ENCODE measurements at places on chromosomes 3 and 15. TPM values are rescaled to one million over a fixed set of nuclear protein-coding genes. Genes with fewer than 3 reads are reported as not detected.
A peak's percentile ranks its signal among the peaks of the same experiment; 100 is the strongest.

GRCh38 chr3:169524131-169524530, 139.4 kb downstream of the MECOM start:
- no peak for DNase-seq

The UQCC5 gene
- 15.7 TPM for total RNA-seq

GRCh38 chr3:101941318-101942040, 92.2 kb downstream of the NFKBIZ start:
- no peak for DNase-seq

The CILP gene
- total RNA-seq = 32.5 TPM

The MEIS2 gene
- 8.5 TPM for total RNA-seq

DNA sequence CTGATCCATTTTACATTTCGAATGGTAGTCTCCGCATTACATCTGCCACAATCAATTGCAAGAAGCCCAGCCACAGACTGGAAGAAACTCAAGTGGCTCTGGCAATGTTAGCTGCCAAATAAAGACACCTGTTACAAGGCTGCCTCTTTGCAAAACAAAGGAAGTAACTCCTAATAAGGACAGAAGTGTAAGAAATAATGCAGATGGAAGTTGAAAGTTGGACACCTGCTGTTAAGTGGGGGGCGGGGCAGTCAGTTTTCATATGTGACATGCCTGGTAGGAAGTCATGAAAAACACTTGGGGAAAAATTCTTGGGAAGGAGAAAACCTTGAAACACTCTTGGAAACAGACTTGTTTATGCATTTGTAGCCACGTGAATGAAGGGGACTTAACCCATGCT, 54.1 kb upstream of the ATP2C1 start:
- DNase-seq = peak; percentile 73

The SLC9C1 gene
- total RNA-seq = 1.2 TPM

GRCh38 chr15:70185251-70185711, 87.6 kb upstream of the TLE3 start:
- no peak for DNase-seq

DNA sequence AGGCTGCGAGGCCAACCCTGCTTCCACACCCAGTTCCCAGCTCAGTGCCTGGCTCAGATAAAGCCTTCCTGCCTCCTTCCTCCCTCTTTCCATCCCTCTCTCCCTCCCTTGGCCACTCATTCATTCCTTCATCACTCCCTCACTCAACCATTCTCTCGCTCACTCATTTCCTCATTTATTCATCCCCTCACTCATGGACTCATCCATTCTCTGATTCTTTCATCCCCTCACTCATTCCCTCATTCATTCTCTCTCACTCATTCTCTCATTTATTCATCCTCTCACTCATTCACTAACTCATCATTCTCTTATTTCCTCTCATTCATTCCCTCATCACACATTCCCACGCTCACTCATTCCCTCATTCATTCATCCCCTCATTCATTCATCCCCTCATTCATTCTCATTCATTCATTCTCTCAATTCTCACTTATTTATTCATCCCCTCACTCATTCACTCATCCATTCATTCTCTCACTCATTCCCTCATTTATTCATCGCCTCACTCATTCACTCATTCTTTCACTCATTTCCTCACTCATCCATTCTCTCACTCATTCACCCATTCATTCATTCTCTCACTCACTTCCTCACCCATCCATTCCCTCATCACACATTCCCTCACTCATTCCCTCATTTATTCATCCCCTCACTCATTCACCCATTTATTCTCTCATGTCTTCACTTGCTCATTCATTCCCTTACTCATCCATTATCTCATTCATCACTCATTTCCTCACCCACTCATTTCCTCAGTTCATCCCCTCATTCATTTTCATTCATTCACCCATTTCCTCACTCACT, 13.2 kb downstream of the ABTB1 start:
- no peak for DNase-seq

- DNase-seq = peak; percentile 38
These were observed 508.6 kb downstream of the FHIT start for GRCh38 chr3:60742606-60743145.

DNA sequence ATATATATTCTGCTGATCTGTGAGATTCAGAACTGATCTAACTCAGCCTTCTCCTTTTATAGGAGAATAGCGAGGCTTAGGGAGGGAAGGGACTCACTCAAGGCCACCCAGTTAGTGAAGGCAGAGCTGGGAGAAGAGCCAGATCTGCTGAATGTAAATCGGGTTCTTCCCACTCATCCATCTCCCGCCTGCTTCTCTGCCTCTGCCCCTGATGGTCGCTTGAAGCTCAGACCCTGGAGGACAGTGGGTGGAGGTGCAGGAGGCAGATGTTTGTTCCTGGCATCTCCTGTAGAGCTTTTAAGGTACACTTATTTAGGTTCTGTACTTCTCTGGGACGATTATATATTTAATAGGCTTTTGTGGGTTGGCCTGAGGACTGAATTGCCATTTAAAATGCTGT, 4.3 kb downstream of the PDIA5 start:
- DNase-seq = peak; percentile 45

DNA sequence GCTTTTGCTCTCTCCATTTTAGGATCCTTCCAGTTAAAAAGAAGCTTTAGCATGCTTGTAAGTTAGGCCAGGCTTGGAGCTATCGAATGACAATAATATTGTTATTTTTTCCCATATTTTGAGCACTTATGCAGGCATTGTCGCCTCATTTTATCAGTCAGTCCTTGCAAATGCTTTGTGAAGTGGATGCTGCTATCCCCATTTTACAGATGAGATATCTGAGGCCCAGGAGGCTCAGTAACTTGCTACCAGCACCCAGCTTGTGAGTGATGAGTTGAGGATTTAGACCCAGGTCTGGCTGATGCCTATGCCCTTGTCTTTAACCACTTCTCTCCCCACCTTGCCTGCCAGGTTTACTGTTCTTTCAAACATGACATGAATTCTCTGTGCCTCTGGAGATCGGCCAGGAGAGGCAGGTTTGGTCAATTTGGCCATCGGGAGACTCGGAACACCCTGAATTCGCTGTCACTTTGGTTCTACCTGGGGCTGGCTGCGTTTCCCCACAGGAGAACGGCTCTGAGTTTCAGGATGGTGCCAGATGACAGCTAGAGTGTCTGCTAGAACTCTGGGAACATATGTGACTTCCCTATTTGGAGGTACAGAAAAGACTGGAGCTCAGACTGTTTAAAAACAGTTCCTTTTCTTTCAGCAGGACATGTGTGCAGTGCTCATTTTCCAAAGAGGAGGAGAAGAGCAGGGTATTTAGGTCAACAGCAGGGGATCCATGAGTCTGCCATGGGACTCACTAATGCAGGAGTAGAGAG, 25.5 kb upstream of the ZNF710 start:
- peak; percentile 25 for DNase-seq

DNA sequence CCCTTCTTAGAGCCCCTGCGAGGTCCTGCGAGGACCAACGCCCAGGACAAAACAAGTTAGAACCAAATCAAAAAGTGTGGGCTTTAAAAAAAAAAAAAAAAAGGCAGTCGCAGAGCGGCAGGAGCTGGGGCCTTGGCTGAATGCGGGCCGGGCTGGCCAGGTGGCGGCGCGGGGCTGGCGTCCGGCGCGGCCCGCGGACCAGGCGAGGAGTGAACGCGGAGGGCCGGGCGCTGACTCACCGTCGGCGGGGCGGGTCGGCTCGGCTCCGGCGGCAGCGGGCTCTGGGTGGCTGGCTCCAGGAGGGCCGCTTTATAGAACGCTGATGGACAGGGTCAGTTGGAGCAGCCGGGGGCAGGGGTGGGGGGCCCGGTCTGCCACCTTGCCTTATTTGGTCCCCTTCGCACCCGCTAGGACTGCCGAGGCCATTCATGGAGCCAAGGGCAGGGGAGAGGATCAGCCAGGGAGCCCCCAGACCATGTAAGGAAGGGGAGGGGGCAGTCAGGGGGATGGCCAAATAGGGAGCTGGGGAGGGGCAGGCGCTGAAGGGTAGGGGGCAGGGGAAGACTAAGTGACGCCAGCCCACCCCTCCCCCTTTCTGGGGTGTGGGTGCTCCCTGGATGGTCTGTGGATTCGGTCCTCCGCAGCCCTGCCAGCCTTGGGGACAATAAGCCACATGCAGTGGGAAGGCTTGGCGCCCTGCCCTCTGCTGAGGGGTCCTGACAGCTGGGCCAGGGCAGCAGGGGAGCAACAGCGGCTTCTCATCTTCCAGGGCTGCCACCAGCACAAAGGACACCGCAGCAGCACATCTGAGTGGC, at the start of gene ACTC1:
ACTC1 (minus strand) TSS at position 283 of the 815 bp plus-strand sequence. CDS start 741 bp downstream, outside the sequence.
- peak; percentile 91 for DNase-seq

GRCh38 chr3:49554633-49555265, 472 bp downstream of the BSN start:
- DNase-seq = no peak

- DNase-seq = no peak
These were observed 392.1 kb downstream of the TUSC7 start for GRCh38 chr3:117101697-117102096.

GRCh38 chr3:31369637-31370379, 162.9 kb upstream of the STT3B start:
- DNase-seq = peak; percentile 63

DNA sequence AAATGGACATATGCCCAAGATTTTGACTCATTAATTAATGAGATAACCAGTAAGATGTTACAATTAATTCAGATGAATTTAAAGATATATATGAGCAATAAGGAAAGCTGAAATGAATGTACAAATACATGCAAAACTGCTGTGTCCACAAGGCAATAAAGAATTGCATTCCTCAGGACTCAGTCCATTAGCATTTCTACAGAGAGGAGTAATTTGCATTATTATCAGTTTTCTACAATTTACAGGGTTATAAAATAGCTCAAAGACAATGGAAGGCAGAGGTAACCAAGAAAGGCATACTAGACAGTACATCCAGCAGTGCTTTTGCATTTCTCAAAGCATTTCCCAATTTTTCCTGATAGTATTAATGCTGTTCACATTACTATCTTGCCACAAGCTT, 377.1 kb upstream of the GOLIM4 start:
- DNase-seq = no peak

The ASB14 gene
- 0.18 TPM for total RNA-seq

DNA sequence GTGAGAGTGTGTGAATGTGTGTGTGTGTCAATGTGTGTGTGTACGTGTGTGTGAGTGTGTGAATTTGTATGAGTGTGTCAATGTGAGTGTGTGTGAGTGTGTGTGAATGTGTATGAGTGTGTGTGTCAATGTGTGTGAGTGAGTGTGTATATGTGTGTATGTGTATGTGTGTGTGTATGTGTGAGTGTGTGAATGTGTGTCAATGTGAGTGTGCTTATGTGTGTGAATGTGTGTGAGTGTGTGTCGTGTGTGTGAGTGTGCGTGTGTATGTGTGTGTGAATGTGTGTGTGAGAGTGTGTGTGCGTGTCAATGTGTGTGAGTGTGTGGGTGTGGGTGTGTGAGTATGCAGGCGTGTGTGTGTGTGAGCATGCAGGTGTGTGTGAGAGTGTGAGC, 93.5 kb upstream of the ALDH1A3 start:
- no peak for DNase-seq

- DNase-seq = no peak
These were observed 311.6 kb downstream of the CNTN6 start for GRCh38 chr3:1404270-1404962.

The IL5RA gene
- 0.04 TPM for total RNA-seq

DNA sequence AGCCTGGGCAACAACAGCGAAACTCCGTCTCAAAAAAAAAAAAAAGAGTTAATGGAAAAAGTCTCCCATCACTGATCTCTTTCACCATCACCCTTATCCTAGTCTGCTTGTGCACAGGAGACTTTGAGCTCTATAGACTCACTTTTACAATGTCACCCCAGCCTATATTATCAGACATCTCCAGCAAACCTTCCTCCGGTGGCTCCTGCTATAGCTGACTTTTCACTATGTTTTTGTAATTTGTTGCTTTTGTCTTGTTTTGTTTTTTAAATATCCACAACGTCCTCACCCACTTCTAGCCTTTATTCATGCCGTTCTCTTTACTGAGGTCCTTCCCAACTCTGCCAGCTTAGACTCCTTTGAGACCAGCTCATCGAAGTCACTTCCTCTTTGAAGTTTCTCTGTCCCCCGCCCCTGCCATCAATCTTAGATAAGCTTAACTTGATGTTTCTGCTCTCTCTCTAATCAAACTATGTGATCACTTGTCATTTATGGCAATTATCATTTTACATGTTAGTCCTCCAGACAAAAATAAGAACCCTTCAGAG, 82.7 kb upstream of the CHD2 start:
- DNase-seq = no peak

DNA sequence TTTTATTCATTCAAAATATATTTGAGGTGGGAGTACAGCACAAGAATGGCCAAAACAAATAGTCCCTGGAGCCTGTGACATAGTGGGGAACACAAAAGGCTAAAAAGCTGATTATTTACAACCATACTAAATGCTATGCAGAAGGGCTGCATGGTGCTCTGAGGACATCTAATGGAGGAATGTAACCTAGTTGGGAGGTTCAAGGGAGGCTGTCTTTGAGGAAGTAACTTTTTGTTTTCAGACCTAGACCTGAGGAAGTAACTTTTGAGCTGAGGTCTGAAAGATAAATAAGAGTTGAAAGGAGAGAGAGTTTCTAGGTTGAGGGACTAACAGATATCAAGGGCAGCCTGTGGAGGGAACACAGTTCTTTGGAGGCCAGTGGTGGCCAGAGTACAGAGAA, 34.8 kb upstream of the RASA2 start:
- peak; percentile 71 for DNase-seq

The ERICH6 gene
- total RNA-seq = 0.09 TPM

The POLQ gene
- total RNA-seq = 2.7 TPM

The KIF15 gene
- 9.6 TPM for total RNA-seq

GRCh38 chr15:42876224-42876623, 44.4 kb downstream of the TTBK2 start:
- no peak for DNase-seq

The ALPK3 gene
- 35.9 TPM for total RNA-seq

- DNase-seq = no peak
These were observed 10.1 kb downstream of the LYSMD2 start for GRCh38 chr15:51727141-51727897.

DNA sequence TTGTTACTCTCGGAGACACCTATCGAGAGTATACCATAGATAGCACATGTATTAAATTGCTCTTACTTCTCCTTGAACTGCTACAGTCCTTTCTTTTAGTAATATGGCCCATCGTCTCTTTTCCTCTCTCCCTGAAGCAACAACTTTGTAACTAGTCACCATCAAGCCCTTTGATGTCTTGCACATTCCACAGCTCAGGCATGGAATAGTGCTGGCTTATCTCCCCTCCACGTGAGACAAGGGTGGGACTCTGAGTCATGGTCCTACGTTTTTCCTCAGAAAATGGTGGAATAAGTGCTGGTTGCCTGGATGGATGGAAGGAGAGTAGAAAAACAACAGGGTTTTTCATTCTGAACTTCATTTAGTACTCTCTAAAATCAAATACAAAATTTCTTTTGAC, 163.3 kb upstream of the MBNL1 start:
- no peak for DNase-seq
